RPMI7951 (cell line): ENCODE measurements at places on chromosomes 11 and 22.

GRCh38 chr11:124551189-124551588 lies 7.7 kb upstream of the OR8B12 start:
- DNase-seq, result no peak

- no peak for DNase-seq
These were observed 8.1 kb upstream of the UPK2 start for GRCh38 chr11:118948000-118948399.

- DNase-seq, result peak; percentile 34
These were observed 2.2 kb downstream of the RFPL2 start for GRCh38 chr22:32202539-32203180.

GRCh38 chr11:64268025-64268892 lies 16.2 kb downstream of the BAD start:
- peak; percentile 98 for DNase-seq

- DNase-seq, result peak; percentile 92
These were observed 8.7 kb upstream of the LAYN start for GRCh38 chr11:111531687-111532364.

- no peak for DNase-seq
These were observed 20.6 kb upstream of the NDUFC2 start for GRCh38 chr11:78100261-78100660.

- DNase-seq, result peak; percentile 48
These were observed 18.1 kb downstream of the MRGPRD start for GRCh38 chr11:68962527-68963250.

DNA sequence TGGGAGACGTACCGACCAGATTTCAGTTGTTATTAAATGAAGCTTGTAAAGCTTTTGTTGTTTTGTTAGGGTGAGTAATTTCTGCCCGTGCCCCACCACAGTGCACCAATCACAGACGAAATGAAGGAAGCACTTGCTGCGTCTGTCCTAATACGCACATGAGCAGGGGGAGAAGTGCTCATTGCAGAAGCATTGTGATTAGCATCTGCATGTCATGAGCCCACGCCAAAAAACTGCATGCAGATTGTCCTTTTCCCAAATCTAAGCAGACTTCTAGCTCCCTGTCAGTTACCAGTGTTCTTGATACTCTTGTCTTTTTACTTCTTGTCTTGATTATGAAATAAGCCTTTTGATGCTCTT lies 15.5 kb downstream of the RBX1 start:
- no peak for DNase-seq

DNA sequence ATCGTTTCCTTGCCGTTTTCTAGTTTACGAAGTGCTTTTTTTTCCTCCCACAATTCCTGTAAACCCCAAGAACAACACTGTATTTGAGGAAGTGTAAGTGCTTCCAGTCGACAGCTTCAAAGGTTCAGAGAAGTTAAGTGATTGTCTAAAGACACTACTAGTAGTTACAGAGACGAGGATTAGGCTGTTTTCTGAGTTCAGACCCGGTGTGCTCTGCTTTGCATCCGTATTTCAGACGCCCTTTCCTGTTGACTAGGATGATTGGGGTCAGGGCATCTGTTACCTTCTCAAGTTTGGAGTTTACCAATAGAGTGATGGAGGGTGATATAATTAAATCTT lies 430 bp downstream of the CLP1 start:
- no peak for DNase-seq

GRCh38 chr11:57479911-57480310 lies 19.6 kb downstream of the RTN4RL2 start:
- no peak for DNase-seq

DNA sequence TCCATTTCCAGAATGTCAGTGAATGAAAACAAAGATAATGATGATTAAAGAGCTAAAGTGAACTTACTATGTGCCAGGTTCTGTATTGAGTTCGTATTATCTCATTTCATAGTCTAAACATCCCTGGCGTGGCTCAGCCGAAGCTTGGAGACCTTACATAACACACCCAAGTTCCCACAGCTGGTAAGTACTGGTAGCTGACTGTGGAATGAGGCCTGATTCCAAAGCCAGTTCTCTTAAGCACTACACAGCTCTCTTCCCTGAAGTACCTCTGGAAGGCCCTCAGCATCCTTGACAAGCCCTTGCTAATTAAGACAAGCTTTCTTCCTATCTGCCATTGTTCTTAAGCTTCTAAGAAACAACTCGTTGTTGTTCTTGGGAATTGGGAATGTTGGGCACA lies 28.6 kb upstream of the NCAM1 start:
- DNase-seq, result no peak

GRCh38 chr11:65563601-65564000 lies 5.4 kb upstream of the LTBP3 start:
- DNase-seq, result no peak

- no peak for DNase-seq
These were observed 637.2 kb downstream of the ETS1 start for GRCh38 chr11:127950162-127950561.

DNA sequence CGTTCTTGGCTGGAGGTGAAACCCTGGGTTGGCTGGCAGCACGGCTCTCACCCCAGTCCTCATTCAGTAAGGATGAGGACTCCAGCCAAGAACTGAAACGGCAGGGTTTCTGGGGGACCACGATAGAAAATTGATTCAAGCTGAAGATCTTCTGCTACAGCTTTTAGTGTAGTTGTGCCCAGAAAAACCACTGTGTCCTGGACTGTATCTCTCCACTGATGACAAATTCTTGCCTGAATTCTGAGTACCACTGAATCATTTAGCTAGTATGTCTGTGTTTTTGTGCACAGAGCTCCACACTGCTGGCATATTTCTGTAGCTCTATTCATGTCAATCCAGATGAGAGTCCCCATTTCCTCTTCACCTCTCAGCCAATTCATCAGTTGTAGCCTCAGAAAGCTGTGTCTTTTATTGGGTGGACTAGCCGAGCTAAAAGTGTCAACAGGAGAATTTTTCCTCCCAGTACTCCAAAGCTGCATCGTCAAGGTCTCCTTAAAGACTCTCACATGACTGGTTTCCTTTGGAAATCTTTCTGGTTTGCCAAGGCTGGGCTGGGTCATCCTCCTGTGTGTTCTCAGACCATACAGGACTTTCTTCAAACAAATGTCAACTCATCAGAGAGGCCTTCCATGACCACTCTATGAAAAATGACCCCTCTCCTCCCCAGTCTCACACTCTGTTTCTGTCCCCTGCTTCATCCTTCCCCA lies 144.6 kb downstream of the LDLRAD3 start:
- DNase-seq, result no peak

GRCh38 chr11:115803073-115803740 lies 299.0 kb upstream of the CADM1 start:
- no peak for DNase-seq

- peak; percentile 54 for DNase-seq
These were observed 311.1 kb downstream of the TENM4 start for GRCh38 chr11:79129702-79130101.

GRCh38 chr11:34893416-34893815 lies 22.8 kb downstream of the APIP start:
- DNase-seq, result no peak

GRCh38 chr11:118341815-118342489 lies 553 bp downstream of the CD3D start:
- no peak for DNase-seq

DNA sequence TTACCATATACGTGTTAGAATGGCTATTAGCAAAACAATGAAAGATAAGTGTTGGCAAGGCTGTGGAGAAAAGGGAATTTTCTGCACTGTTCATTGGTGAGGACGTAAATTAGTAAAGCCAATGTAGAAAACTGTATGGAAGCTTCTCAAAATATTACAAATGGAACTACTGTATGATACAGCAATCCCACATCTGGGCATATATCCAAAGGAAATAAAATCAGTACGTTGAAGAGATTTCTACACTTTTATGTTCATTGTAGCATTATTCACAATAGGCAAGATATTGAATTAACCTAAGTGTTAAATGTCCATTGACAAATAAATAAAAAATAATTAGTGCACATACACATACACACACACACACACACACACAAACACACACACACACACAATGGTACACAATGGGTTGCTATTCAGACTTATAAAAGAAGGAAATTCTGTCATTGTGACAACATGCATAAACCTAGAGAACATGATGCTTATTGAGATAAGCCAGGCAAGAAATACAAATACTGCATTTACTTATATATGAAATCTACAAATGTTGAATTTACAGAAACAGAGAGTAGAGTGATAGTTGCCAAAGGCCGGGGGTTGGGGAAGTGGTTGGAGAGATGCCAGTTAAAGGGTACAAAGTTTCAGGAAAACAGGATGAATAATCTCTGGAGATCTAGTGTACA lies 565.8 kb upstream of the LRRC4C start:
- no peak for DNase-seq

DNA sequence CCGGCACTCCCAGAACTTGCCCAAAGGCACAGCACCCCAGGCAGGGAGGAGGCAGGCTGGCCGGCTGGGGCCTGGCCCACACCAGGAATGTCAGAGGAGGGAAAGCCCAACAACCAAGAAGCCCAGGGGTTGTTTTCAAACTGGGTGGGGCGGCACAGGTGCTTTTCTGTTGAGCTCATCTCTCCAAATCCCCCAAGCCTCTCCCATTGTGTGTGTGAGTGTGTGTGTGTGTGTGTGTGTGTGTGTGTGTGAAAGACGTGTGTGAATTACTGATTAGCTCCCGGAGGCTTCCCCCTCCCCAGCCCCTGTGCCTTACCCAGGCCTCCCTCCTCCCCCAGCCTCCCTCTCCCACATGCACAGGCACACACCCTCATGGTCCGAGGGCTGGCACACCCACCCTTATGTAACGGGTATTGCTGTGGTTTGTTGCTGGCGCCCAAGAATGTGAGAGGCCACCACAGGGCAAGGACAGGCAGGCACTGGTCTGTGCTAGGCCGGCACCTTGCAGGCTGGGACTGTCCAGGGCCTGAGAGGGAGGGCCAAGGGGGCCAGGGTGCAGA lies 15.9 kb downstream of the TRIM29 start:
- no peak for DNase-seq

DNA sequence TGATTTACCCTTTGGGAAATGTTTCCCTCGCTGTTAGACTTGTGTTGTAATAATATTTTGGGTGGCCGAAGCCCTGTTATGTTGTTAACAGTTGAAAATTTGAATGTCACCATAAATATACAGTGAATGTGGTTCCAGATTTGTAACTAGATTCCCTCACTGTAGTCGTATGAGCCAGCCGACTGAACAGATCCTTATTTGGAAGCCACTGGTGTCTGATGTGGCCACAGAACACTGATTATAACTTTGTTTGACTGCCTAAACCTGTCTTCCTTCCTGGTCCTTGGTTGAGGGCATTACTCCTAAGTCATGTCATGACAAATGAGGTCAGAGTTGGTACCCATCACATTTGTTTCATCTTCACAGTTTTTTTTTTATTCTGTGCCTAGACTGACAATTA lies 45.4 kb downstream of the YAP1 start:
- peak; percentile 38 for DNase-seq

DNA sequence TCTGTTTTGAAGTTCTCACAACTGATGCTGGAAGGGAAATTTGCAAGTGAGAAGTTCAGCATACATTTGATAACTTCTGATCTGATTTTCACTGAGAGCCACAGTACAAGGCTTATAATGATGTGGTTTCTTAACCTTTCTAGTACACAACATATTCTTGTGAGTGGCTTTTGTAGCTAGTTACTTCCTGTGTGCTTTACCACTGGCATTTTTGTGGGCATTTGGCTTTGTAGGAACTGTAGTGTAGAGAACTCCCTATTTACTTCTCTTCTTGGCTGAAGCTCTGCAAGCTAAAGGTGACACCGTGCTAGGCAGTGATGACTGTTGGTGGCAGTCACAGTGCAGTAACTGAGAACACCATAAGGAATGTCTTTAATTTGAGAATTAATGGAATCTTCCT lies 14.9 kb downstream of the USP47 start:
- DNase-seq, result peak; percentile 57

DNA sequence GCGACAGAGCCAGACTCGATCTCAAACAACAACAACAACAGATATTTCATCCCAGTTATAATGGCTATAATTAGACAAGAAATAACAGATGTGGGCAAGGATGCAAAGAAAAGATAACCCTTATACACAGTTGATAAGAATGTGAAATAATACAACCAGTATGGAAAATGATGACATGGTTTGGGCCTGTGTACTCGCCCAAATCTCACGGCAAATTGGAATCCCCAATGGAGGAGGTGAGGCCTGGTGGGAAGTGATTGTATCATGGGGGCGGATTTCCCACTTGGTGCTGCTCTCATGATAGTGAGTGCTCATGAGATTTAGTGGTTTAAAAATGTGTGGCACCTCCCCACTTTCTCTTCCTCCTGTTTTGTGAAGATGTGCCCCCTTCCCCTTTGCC lies 104.1 kb downstream of the C11orf87 start:
- no peak for DNase-seq

- no peak for DNase-seq
These were observed 12.0 kb upstream of the MRGPRD start for GRCh38 chr11:68992743-68993255.

- peak; percentile 31 for DNase-seq
These were observed 86.6 kb downstream of the KCNQ1 start for GRCh38 chr11:2531277-2531986.

GRCh38 chr22:18905540-18906409 lies at the start of gene DGCR6:
Gene DGCR6, plus strand, starts transcription at chr22:18906320. Its CDS starts 55 bp downstream, at chr22:18906375.
- DNase-seq, result no peak

GRCh38 chr11:106828576-106828975 lies 189.7 kb downstream of the GUCY1A2 start:
- no peak for DNase-seq

DNA sequence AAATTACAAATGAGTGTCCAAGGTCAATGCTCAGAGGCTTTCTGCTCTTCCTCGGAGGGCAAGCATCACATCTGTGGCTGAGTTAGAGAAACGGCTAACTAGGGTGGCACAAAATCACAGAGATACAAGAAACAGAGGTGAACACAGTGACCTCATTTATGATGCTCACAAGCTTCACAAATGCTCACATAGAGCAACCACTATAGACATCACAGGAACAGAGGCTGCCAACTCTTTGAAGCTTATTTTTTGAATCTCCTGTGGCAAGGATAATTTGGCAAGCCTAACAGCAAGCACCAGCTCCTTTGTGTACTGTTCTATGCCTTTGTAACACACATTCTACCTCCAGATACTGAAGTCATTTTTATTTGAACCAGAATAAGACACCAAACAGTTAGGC lies 416.5 kb upstream of the DDI1 start:
- peak; percentile 22 for DNase-seq

DNA sequence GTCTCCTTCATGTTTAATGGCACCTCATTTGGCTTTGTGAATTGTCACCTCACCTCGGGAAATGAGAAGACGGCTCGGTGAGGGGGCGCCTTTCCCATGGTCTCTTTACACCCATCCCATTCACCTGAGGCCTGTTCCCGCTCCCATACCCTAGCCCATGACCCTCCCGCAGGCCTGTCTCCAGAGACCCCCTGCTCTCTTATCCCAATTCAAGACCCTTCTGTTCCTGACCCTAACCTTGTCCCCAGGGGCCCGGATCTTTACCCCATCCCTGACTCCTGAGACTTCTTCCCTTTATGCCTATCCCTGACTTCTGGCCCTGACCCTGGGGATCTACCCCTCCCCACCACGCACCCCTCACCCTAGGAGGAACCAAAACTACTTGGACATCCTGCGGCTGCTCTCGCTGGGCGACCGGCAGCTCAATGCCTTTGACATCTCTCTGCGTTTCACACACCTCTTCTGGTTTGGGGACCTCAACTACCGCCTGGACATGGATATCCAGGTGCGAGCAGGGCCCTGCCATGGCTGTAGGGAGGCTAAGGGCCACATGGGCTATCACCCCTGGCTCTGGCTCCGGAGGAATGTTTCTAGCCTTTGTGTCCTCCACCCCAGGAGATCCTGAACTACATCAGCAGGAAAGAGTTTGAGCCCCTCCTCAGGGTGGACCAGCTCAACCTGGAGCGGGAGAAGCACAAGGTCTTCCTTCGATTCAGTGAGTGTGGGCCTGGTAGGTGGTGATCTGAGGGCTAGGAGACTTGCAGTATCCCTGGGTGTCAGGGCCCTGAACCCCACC lies 7.9 kb downstream of the INPPL1 start:
- no peak for DNase-seq
